Stimulated activated CD8-positive, alpha-beta memory T cell treated with anti-CD3 and anti-CD28 coated beads, Interleukin-2, amount 100 ng/mL, for 1 hour (primary cell): ENCODE measurements at places on chromosomes 4 and X.

- DNase-seq = no peak
Measured at GRCh38 chr4:39718366-39719323, 20.7 kb downstream of the UBE2K start.

- DNase-seq = no peak
Measured at GRCh38 chr4:10259976-10260375, 143.4 kb upstream of the WDR1 start.

GRCh38 chrX:112630187-112630586, 49.6 kb downstream of the LHFPL1 start:
- no peak for DNase-seq

- DNase-seq = no peak
Measured at GRCh38 chrX:111100191-111100590, 4.2 kb downstream of the PAK3 start.

GRCh38 chr4:28558895-28559294, 1698.3 kb downstream of the STIM2 start:
- DNase-seq = no peak

DNA sequence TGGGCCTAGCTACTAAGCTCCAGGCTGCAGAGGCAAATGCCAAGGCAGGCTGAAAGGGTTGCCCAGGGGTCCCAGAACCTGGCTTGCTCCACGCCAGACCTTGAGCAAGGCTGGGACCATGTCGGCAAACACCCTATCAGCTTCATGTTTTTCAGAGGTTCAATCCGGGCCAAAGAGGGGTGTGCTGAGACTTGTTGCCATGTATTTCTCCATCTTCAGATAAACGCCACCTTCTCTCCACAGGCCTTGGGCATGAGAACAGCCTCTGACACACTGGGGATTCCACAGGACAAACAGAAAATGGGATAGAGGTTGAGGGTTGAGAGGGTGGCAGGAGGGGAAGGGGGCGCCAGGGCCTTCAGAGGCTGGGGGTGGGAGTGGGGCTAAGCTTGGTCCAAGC, 8.6 kb downstream of the PJA1 start:
- DNase-seq = no peak

- DNase-seq = no peak
Measured at GRCh38 chrX:29824176-29824906, 391.0 kb upstream of the MAGEB2 start.

DNA sequence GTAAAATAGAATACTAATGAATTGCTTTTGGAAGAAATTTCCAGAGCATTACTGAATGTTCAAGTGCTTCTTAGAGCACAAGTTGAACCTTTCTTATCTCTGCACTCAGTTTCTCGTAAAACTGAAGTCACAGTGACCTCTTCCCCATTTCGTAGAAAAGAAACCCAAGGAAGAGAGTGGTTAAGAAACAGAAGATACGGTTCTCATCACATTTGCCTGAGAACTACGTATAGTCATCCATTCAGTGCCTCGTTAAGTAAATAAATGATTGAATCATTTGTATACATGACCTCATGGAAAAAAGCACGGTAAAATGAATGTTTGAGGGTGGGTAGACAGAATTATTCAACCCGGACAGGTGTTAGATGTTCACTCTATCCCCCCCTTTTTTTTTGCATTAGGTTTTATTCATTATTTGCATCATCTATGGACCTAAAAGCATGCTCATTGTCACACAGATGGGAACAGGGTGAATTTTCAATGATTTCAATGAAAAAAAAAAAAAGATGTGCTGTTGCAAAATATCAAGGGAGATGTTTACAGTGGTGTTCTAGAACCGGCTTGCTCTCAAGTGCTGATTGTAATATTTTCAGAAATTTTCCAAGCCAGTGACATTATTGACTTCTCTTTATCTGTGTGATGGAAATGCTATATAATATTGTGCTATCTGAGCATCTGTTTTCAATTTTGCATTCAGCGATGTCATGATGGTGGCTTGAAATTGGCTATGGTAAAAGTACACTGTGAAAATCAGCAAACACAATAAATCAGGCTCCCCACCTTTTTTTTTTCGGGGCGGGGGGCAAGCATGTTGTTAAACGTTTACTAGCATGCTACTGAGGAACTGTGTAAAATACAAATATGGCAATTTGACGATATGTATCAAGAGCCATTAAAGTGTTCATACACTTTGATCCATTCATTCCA, 4.3 kb downstream of the RHOH start:
- DNase-seq = no peak

GRCh38 chr4:185623444-185624258, 88.3 kb upstream of the PDLIM3 start:
- no peak for DNase-seq
